ELF-1 (cell line): ENCODE measurements at places on chromosomes 1 and 21.

- DNase-seq = no peak
Observed at GRCh38 chr1:241706967-241707366, 54.9 kb downstream of the WDR64 start.

DNA sequence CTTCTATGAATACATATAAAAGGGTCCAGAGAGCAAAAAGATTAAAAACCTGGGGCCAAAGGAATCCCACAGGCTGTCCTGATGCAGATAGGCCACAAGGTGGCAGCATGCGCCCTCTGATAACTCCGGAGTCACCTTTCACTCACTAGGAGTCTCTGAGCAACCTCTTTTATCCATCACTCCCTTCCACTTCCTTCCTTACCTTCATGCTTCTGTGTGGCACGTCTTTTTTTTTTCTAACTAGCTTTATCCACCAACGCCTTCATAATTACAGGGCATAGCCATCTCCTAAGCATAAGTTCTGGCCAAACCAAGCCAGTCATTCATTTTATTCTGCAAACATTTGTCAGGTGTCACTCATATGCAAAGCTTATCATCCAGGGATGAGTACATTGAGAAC is 3.9 kb upstream of the PGLYRP4 start:
- DNase-seq = peak; percentile 55

- DNase-seq = no peak
Observed at GRCh38 chr1:40648928-40649591, 16.4 kb downstream of the RIMS3 start.

- DNase-seq = no peak
Observed at GRCh38 chr1:86596224-86596623, 49.3 kb downstream of the CLCA4 start.

DNA sequence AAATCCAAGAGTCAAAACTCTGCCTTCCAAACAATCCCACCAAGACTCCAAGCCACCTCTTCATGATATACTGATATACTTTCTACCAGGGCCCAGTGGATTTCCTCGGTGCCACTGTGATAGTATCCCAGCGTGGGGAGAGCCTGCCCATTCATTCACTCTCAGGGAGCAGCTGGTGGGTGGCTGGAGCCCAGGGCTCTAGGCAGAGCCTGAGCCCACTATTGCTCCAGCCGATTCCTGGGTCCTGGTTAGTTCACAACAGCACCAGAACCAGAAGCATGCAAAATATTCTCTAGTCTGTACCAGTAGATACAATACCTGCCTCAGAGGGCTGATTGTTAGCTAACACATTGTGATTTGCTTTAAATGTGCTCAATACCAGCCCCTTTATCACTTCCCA is 831 bp downstream of the CSRP1 start:
- DNase-seq = no peak

- no peak for DNase-seq
Observed at GRCh38 chr21:41678016-41678923, 88.6 kb downstream of the RIPK4 start.

DNA sequence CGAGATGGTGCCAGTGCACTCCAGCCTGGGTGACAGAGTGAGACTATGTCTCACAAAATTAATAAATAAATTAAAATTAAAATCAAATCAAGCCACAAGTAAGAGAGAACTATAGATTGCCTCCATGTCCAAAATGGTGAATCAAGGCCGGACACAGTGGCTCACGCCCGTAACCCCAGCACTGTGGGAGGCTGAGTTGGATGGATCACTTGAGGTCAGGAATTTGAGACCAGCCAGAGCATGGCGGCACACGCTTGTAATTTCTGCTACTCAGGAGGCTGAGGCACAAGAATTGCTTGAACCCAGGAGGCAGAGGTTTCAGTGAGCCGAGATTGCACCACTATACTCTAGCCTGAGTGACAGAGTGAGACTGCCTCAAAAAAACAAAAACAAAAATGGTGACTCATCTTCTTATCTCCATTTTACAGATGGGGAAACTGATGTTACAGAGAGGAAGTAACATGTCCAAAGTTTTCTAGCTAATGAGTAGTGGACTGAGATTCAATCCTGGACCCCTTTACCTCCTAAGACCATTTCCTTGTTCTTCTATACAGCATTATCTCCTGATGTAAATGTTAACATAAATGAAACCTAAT is 99.0 kb upstream of the HNRNPU start:
- DNase-seq = no peak

- no peak for DNase-seq
Observed at GRCh38 chr1:107147843-107148242, 7.0 kb downstream of the NTNG1 start.

DNA sequence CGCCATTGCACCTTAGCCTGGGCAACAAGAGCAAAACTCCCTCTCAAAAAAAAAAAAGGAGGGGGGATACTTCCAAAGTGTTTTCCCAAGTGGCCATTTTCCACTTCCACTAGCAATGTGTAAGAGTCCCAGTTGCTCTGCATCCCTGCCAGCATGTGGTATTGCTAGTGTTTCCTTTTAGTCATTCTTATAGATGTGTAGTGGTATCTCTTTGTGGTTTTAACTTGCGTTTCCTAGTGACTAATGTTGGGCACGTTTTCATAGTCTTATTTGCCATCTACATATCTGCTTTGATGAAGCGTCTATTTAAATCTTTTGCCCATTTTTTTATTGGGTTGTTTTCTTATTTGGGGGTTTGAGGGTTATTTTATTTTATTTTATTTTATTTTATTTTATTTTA is 31.1 kb downstream of the INAVA start:
- no peak for DNase-seq

- peak; percentile 93 for DNase-seq
Observed at GRCh38 chr1:183276386-183277080, 90.5 kb downstream of the LAMC2 start.

- DNase-seq = no peak
Observed at GRCh38 chr21:14995695-14996490, 68.9 kb downstream of the NRIP1 start.

DNA sequence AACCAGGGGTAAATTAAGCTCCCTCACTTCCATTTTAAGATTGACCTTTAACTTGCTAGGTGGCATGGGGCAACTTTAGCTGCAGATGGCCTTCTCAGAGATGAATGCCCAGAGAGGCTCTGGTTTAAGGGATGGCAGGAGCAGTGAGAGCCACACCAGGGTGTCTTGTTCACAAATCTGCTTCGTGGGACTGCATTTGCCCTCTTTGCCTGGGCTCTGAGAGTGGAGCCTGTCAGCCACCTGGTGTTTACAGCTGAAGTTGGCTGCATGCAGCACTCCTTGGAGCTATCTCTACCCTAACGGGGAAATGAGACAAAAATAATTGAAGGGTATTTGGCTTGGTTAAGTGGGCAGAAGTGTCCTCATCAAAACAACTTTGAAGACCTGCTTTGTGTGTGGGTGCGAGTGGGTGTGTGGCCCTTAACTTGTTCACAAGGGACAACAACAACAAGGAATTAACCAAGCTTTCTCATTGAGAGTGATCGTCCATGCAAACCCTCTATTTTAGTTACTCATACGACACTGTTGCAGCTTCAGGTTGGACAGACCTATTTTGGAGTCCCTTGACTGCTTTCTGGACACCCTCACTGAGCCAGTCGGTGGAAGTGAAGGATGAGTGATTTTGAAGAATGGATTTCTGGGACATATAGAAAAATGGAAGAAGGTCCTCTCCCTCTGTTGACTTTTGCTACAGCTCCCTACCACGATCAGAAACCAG is 29.8 kb downstream of the PGM1 start:
- no peak for DNase-seq

- no peak for DNase-seq
Observed at GRCh38 chr1:71304125-71304524, 223.3 kb upstream of the ZRANB2 start.

DNA sequence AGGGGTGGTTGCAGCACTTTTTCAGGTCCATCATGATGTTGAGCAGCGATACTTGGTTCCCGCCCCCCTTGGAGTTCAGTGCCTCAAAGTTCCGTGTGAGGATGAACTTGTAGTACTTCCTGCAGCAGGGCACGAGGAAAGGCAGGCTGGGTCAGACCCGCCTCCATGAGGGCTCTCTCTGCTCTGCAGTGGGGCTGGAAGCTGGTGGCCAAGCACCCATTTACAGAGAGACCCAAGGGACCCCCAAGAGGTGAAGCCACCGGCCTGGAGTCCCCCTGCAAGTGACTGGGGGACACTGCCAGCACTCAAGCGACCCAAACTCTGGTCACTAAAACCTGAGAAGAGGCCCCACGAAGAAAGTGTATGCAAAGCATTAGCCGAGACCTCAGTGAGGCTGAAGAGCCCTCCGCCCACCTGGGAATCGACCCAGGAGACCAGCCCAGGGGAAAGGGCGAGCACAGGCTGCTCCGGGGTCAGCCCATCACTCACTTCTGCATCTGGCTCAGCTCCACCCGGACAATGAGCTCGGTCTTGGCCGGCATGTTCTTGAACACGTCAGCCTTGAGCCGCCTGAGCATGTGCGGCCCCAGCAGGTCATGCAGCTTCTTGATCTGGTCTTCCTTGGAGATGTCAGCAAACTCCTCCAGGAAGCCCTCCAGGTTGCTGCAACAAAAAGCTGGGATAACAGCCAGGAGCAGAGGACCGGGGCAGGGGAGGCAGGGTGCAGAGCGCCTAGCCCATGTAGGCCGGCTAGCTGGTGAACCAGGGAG is 45.2 kb downstream of the CHD5 start:
- no peak for DNase-seq

- DNase-seq = no peak
Observed at GRCh38 chr1:26598890-26599289, 69.3 kb downstream of the RPS6KA1 start.

GRCh38 chr1:28326984-28327383 is 1.9 kb upstream of the MED18 start:
- no peak for DNase-seq

GRCh38 chr1:173253046-173253445 is 45.9 kb upstream of the TNFSF4 start:
- DNase-seq = no peak

DNA sequence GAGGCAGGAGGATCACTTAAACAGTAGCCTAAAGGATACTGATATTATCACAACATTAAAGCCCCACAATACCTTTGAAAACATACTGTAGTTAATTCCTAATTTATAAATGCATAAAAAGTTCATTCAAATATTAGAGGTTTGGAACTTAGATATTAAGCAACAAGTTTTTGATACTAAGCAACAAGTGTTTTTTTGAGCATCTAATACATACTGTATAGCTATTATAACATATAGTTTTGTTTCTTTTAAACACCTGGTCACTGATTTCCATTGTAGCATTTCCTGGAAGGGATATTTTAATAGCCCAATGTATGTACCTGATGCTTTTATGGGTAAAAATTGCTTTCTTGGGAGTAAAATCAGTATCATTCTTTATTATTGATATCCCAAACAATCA is 4.5 kb downstream of the UHMK1 start:
- DNase-seq = no peak

DNA sequence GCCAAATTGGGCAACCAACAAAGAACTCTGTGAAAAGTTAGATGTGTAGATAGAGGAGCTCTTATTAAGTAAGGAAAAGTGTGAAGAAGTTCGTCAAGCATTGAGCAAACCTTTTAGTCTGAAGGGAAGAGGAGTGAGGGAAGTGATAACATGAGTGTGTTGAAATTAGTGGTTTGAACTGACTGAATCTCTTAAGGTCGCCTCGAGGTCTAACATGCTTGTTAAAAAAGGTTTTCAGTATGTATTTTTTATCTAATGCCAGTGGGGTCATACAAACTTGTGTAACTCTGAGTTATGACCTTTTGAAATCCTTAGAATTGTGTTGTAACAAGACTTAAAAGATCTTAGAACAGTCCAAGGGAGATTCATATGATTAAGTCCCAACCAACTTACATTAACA is 34.1 kb downstream of the SOAT1 start:
- DNase-seq = no peak

GRCh38 chr1:99979091-99979490 is 9.3 kb downstream of the SLC35A3 start:
- DNase-seq = no peak

GRCh38 chr1:175127565-175127964 is 59.9 kb downstream of the TNN start:
- no peak for DNase-seq

GRCh38 chr1:109787211-109787844 is 23.6 kb upstream of the EPS8L3 start:
- DNase-seq = no peak

GRCh38 chr21:39134288-39134810 is 48.9 kb downstream of the PSMG1 start:
- no peak for DNase-seq

GRCh38 chr1:101884621-101885020 is 112.1 kb downstream of the OLFM3 start:
- no peak for DNase-seq

DNA sequence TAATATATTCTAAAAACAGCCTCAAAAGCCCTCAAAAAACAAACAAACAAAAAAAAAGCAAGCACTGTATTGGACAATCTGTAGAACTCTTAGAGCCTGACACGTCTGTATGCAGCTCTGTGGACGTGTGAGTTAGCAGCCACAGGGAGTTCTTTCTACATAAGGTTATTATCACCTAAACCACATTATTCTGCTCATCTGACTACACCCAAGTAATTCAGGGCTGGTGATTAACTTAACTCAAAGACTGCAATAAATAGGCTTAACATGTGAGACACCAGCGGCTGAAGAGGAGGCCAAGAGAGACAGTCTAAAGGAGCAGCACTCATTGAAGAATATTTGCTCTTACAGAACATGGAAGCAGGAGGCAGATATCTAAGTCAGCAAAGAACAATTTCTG is 316.0 kb downstream of the VAV3 start:
- no peak for DNase-seq

DNA sequence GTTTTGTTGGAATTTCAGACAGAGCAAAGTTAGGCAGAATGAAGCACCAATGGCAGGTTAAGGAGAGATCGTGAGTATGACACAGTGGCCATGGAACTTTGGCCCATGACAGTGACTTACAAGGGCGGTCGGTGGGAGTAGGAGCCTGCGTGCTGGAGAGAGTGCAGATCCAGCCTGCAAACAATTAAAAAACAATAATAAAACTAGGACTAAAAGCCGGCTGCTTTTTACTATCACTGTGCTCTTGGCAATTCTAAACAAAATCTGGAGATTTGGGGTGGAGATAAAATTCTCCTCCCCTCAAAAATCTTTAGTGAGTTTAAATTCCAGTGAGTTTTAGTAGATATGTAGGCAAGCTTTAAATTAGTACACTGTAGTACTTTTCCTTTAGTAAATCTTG is 96.9 kb downstream of the DHRS3 start:
- DNase-seq = no peak

- DNase-seq = no peak
Observed at GRCh38 chr1:176904057-176904751, 260.3 kb downstream of the ASTN1 start.
